ENCODE measurements at places on chromosomes 5 and 9. TPM values are rescaled to one million over a fixed set of nuclear protein-coding genes. Genes with fewer than 3 reads are reported as not detected.

DNA sequence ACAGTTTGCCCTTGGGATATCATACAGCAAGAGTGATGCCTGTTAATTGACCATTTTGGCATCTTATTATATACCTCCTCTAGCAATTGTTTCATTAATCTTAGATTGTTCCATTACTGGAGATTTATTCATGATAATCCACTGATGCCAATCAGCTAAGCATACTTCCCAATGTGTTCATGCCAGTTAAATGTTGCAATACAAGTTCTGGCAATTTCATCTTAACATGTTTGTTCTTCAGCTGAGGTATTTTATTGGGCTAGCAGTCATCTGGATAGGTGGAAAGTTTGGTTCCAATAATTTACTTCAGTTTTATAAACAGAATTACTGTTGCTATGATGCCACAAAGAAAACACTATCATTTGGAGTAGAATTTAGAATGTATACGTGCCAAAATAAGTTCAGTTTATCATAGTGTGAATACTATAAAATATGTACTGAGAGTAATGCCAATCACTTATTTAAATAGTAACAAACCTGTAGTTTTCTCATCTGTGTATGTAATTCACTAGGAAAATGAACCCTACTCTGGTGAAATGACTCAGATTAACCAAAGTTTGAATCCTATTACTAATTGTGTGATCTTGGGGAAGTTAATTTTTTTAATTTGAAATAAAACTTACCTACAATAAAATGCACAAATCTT is 27.9 kb upstream of the IL31RA start:
- DNase-seq: no peak

DNA sequence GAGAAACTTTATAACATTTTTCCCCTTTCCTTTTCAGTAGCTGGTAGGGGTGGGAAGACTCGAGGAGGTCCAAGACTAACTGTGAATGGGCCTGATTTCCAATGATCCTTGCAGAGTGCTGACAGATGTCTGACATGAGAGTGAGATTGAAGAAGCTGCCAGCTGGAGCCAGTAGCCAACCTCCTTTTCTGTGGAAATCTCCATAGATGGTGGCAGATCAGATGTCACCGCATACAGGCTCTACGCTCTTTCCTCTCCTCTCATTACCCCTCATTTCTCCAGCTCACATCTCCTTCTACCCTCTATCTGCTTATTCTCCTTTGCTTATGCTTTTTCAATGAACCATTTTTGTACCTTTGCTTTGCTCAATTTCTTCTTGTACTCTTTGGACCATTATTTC is 395.2 kb upstream of the TNC start:
- no peak for DNase-seq

DNA sequence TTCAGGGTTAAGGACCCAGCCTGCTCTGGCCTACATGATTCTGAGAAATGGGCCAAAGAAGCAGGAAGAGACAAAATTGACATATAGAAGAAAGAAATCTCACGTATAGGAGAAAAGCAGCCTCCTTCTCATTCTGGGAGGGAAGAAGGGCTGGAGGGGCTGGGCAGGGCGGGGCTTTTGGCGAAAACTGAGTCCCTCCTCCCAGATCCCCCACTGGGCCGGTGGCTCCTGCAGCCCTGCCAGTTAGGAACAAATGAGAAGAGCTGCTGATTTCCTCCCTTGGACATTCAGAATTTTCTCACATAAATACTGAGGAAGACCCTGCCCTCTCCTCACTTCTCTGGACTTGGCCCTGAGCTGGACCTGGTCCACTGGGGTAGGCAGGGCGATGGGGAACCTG is at the start of gene WNT8A:
TSS of gene WNT8A (plus strand) at position 332 of the 400 bp plus-strand sequence. CDS start 95 bp downstream, outside the sequence.
- no peak for DNase-seq

DNA sequence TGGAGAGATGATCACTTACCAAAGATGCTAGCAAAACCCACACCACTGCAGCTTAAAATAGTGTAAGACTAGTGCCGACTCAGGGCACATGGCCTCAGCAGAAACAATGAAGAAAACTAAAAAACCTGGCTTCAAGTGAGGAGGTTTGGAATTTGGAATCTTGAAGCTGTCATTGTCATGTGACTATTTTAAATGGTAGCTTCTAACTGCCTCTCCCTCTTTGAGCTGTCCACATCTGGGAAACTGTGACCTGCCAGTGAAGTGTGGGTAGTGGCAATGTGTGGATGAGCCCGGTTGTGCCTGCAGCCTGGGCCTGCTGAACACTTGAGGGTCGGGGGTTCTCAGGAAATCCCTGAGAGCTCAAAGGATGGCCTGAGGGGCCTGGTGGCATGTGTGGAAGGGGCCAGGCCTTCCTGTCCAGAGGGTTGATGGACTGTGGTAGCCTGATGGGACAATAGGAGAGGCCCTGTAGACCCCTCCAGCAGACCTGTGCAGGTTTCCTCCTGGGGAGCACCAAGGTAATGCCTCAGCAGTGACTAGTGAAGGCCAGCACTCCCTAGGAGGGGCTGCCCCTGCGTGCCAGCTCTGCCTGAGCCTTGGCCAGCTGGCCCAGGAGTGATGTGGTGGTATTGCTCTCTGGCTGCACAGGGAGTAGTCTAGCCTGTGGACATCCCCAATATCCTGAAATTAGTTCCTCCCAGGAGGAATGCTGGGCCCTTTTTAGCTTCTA is 13.6 kb downstream of the USP20 start:
- no peak for DNase-seq

DNA sequence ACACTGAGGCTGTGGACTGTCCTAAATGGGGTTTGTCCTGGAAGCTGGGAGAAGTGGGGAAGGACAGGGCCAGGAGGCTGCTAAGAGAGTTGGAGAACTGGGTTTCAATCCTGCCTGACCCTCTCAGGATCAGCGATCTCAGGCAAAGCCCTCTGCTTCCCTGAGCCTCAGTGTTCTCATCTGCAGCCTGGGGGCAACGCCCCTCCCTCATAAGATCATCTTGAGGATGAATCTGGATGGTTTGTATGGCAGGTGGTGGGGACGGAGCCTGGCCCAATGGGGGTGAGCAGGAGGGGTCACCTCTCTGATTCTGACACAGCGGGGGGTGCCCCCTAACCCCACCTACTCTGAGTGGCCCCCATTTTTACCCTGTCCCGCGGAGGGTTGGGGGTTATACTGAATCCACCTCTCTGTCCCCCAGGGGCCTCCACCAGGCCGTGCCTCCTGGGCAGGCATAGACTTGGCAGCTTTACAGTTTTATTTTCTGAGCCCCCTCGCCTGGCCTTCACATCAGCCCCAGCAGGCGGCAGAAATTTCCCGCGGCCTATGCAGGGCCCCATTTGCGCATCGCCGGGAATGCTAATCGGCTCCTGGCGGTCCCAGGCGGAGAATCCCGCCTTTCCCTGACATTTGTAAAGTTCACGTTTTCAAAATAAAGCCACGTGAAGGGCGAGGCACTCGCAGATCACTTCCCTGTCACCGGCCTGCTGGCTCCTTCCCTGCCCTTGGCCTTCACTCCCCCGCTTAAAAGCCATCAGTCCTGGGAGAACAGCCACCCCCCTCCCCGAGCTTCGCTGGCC is 17.8 kb upstream of the LAMC3 start:
- no peak for DNase-seq

DNA sequence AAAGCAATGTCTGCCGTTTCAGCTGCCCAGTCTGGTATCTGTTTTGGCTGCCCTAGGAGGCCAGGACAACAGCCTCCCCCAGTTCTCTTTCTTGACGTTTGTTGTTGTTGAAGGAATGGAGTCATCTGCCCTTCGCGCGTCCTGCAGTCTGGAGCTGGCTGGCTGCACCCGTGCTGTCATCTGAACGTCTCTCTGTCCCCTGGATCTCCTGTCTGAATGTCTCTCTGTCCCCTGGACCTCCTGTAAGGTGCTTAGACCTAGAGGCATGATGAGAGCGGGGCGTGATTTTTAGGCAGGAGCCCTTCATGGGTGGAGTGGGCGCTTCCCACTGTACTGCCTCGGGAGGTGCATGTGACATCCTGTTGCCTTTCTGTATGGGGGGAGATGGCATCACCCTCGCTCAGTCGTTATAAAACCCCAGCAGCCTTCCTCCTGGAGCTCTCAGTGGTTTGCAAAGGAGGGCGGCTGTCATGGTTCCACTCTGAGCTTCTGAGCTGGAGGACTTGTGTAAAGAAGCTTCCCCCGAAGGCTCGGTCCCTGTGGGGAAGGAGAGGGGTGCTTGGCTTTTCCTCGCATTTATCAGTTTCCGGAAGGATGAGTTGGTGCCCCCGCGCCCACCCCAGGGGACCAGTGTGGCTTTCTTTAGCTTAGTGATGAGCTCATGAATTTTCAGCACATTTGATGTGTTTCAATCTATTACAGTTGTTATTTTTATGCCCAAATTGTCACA is 49.8 kb upstream of the OLFM1 start:
- no peak for DNase-seq

GRCh38 chr9:31639451-31639850 is 745.0 kb upstream of the ACO1 start:
- DNase-seq: no peak

GRCh38 chr5:135481387-135481786 is 29.2 kb upstream of the TIFAB start:
- no peak for DNase-seq

DNA sequence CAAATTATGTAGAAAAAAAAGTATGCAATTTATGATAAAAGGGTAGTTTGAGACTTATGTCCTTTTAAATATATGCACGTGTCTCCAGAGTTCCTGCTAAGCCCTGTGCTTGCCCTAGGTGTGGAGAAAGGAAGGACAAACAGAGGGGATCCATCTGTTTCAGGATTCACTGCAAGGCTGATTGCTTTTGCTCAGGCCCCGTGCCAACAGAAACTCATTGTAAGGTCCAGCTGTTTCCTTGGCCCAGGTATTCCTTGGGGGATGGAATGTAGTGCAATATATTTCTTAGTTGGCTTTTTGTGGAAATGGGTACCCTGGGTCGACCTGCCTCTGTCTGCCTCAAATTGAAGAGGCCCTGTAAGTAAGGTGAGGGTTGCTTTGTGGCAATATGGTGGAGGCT is 268.6 kb upstream of the CLINT1 start:
- no peak for DNase-seq

DNA sequence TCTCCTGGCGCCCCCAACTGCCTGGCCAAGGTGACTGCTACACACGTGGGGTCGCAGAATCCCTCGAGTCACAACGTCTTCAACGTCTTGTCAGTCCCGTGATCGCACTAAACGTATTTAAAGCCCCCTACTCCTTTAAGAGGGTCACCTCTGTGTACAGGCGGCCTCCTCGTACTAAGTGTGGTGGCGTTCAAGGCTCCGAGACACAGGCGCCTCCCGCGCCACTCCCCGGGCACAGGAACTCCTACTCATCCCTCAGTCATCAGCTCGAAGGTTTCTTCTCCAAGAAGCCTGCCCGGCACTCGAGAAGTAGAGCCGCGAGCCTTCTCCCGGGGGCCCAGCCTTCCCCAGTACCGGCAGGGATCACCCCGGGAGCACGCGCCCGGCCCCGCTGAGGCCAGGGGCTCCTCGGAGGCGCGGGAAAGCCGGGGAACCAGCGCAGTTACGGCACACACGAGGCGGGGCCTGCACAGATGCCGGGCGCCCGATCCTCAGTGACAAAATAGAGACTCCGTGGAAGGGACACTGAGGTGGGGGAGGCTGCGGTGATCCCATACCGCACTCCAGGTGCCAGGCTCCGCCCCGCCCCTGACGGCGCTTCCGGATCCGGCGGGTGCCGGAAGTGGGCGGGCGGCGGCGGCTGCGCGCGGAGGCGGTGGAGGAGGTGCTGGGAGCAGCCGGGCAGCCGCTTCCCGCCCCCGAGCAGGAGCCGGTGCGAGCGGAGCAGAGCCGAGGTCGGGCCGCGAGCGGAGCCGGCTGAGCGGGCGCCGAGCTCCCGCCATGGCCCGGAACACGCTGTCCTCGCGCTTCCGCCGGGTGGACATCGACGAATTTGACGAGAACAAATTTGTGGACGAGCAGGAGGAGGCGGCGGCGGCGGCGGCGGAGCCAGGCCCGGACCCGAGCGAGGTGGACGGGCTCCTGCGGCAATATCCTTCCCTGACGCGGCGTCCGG is 6.9 kb downstream of the ARPC5L start:
- peak; percentile 44 for DNase-seq

GRCh38 chr5:148391422-148391821 is 7.7 kb downstream of the FBXO38 start:
- DNase-seq: no peak

- no peak for DNase-seq
These were observed 145.0 kb downstream of the FSTL4 start for GRCh38 chr5:133467335-133467779.

DNA sequence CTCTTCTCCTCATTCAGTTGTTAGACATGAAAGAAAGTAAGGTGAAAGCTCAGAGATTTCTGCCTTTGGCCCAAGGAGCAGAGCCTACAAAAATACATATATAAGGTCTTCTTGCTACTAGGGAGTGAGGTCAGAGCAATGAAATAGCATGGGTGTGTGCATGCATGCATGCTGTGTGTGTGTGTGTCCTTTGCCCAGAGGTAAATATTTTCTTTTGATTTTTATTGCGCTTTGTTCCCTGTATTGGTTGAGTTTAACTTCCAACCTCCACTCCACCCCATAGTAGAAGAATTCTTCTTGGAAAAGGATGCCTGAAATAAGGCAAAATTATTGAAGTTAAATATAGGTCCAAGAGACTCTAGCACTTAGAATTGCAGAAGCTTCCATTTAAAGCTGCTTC is 248.0 kb upstream of the PTGER4 start:
- DNase-seq: no peak

DNA sequence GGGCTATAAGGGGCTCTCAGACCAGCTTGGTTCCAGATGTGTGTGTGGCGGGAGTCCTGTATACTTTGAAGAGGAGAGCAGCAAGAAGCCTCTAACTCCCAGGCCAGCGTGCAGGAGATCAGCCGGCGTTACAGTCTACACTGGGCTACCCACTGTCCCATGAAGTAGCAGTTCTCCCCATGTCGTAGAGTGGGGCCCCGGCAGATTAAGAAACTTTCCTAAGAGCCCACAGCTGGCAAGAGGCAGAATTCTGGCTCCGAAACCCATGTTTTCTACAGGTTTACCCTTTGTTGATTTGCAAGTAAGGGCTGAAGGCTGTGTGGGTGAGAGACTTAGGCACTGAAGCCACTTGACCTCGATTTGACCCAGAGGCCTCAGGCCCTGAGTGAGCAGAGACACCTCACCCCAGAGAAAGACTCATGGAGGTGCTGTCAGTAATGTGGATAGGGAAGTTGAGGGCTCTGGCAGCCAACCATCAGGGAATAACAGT is 881 bp upstream of the B4GALT1 start:
- DNase-seq: no peak

DNA sequence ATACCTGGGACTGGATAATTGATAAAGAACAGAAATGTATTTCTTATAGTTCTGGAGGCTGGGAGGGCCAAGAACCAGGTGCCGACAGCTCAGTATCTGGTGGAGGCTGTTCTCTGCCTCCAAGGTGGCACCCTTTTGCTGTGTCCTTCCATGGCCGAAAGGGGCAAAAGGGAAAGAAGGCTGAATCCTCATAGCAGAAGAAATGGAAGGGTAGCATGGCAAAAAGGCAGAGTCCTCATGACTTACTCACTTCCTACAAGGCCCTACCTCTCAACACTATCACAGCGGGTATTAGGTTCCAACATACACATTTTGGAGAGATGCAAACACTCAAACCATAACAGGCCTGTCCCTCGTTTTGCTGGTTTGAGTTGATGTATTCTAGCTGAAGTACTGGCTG is 25.1 kb upstream of the MED10 start:
- DNase-seq: no peak

- DNase-seq: no peak
These were observed 1.5 kb downstream of the SPAAR start for GRCh38 chr9:35910613-35911359.

The NUTM2F gene
- polyA plus RNA-seq: not detected

The SPATA31A3 gene
- polyA plus RNA-seq: not detected

The RPS14 gene
- 3,181 TPM for polyA plus RNA-seq

The NDUFAF2 gene
- 22.2 TPM for polyA plus RNA-seq

The ZNF483 gene
- polyA plus RNA-seq: 1.6 TPM

The IFNA2 gene
- polyA plus RNA-seq: not detected

The ECSCR gene
- polyA plus RNA-seq: 29.8 TPM

The KIF27 gene
- 7.8 TPM for polyA plus RNA-seq

The SEMA5A gene
- polyA plus RNA-seq: 27.1 TPM
